Activated CD4-positive, alpha-beta T cell treated with anti-CD3 and anti-CD28 coated beads for 36 hours (primary cell): ENCODE measurements at places on chromosomes 5 and 9. TPM values are rescaled to one million over a fixed set of nuclear protein-coding genes. Genes with fewer than 3 reads are reported as not detected.
A peak's percentile ranks its signal among the peaks of the same experiment; 100 is the strongest.

- DNase-seq, result no peak
These were observed 1074.2 kb upstream of the WWC1 start for GRCh38 chr5:167217097-167217743.

Gene CYSRT1
- total RNA-seq, result 0.42 TPM

Gene PDCD1LG2
- 0.43 TPM for total RNA-seq

Gene N4BP3
- 3.3 TPM for total RNA-seq

DNA sequence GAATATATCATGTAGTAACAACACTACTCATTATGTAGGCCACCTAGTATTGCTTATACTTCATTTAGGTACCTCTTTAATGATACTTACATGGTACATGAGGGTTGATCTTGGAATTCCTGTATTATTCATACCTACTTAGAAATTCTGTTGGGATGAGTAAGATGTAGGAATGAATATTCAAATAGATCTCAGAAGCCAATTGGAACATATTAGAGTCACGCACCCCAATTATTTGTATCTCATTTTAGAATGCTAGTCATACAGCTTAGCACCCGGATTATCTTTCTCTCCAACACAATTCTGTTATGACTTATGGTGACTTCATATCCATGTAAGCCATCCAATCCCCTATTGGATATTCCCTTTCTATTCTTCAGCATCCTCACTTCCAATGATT lies 106.7 kb upstream of the SH3GL2 start:
- no peak for DNase-seq

DNA sequence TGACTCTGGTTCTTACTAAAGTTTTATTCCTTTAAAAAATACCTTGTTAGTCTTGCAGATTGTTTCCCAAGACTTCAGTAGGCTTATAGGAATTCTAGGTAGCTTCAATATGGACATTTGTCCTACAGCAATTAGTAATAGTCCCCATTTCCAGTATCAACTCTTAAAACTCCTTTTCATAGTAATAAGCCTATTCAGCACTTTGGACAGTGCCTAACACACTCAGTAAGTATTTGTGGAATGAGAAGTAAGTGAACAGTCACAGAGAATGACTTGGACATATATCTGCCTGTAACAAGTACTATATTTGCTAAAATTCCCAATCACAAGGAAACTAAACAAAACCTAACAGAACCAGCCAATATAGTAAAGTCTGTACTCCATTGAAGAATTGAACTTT lies 1291.8 kb upstream of the DMAC1 start:
- DNase-seq, result no peak

- DNase-seq, result no peak
These were observed 1407.8 kb upstream of the C9orf72 start for GRCh38 chr9:28981129-28981528.

GRCh38 chr5:463301-463700 lies 20.3 kb downstream of the EXOC3 start:
- DNase-seq, result peak; percentile 3

- no peak for DNase-seq
These were observed 13.1 kb downstream of the ADAMTS6 start for GRCh38 chr5:65468633-65469032.

GRCh38 chr9:1879501-1879900 lies 135.6 kb upstream of the SMARCA2 start:
- DNase-seq, result peak; percentile 59

- DNase-seq, result no peak
These were observed 78.5 kb upstream of the ALDH1A1 start for GRCh38 chr9:73031350-73031749.

DNA sequence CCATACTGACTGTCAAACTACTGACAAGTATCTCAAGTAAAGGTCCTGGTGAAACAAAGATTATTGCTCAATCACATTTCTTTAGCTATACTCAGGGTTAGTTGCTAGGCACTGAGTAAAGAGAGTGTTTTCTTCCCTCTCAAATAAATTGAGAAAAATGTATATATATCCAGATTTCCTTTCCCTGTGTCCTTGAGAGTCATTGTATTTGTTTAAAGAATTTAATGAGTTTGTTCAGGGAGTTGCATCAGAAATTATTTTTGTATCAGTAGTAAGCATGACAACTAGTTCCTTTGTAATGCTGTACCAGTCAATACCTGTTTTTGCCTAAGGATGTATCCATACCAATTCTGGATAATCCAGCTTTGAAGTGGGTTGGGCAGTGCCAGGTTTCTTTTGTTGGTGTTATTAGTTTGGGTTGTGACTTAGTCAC lies 3.2 kb upstream of the ANKHD1 start:
- DNase-seq, result no peak

Gene C9orf153
- 0.25 TPM for total RNA-seq

Gene PCDHGA11
- total RNA-seq, result 0.07 TPM

- DNase-seq, result peak; percentile 78
These were observed 44.4 kb upstream of the ANKDD1B start for GRCh38 chr5:75566710-75567309.

Gene NDFIP1
- 86.7 TPM for total RNA-seq

- DNase-seq, result no peak
These were observed 89.5 kb downstream of the CDH9 start for GRCh38 chr5:26948921-26949320.

DNA sequence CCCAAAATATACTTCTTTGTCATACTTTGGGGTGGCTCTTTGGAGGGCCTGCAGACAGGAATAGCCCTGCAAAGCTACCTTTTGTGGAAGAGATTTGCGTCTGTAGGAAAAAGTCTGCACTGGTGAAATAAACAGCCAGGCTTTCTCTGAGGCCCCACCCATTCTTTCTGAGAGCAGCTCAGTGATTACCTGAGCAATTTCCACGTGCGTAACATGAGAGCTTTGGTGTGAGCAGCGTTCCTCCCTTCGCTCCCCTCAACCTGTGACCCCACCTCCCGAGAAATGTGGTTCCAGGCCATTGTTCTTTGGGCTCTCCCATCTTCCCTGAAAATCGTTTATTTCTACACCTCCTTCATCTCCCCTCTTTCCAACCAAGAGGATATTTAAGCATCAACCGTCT lies 23.8 kb upstream of the FBP1 start:
- no peak for DNase-seq

Gene KIF4B
- 0.05 TPM for total RNA-seq

Gene CDH6
- total RNA-seq, result not detected
